ENCODE measurements at places on chromosomes 11 and 22.

- DNase-seq, result no peak
Measured at GRCh38 chr11:20060647-20061205, 99.5 kb downstream of the DBX1 start.

DNA sequence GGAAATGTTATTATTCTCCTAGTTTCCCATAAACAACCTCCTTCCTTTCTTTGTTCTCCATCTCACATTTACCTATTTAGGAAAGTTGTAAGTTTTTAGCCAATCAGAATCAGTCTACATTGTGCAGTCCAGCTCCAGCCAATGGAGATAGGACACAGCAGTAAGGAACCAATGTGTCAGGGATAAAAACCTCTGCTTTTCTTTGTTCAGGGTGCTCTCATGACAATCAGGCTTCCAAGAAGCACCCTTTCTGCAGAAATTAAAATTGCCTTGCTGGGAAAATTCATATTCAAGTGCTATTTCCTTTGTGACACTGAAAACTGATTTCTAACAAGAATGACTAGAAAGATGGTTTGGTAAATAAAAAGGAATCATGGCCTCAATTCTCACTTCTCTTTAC is 14.6 kb downstream of the SCGB2A1 start:
- DNase-seq, result no peak

DNA sequence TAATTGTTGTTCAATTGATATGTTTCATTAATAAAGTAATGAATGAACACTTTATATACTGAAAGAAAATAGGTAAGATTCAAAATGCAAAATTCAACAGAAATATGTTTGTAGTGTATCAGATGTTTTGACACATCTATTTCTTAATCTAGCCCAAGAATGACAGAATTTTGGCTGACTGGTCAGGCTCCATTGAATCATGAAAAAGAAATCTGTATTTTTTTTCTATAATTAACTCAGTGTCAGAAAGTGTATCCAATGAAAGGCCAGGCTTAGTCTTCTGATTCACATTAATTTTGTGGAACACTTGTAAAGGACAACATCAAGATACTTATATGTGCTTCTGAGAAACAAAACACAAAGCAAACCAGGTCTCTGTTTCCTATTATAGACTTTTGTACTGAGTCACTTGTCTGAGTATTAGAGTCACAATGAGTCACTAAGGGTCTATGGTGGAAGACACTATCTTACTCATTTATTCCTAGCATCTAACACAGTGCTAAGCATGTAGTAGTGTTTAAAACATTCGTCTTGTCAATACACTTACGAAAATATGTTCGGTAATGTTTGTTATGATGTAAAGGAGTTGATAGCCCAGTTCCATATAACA is 297.7 kb upstream of the CCDC90B start:
- peak; percentile 59 for DNase-seq

GRCh38 chr11:32388365-32388764 is 47.0 kb downstream of the WT1 start:
- no peak for DNase-seq

GRCh38 chr11:108912581-108912980 is 247.7 kb downstream of the DDX10 start:
- DNase-seq, result no peak

DNA sequence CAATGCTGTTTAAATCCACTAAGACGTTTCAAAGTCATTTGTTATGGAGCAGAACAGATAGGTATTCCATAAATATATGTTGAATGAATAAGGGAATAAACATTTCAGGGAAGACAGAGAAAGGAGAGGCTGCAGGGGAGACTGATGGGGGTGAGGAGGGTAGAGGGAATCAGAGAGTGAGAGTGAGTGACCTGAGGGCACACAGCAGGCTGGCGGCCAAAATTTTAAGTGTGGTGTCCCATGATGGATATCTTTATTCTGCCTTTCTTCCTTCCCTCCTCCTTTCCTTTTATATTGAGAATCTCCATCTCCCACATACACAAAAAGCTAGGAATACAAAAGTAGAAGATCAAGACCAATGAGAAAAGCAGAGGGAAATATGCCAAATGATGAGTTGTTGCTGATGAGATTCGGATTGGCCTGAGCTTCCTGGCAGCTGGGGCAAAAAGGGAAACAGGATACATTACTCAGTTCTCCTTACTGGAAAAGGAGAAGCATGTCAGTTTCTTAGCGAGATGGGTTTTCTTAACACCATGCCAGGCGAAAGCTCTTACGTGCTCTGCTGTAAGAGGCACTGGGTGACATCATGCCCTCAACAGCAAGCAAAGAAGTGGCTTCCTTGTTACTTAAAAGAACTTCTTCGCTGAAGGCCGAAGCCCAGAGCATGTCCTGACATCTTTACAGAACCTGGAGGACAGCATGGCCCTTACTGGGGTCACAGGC is 11.2 kb upstream of the CYTH4 start:
- DNase-seq, result no peak

DNA sequence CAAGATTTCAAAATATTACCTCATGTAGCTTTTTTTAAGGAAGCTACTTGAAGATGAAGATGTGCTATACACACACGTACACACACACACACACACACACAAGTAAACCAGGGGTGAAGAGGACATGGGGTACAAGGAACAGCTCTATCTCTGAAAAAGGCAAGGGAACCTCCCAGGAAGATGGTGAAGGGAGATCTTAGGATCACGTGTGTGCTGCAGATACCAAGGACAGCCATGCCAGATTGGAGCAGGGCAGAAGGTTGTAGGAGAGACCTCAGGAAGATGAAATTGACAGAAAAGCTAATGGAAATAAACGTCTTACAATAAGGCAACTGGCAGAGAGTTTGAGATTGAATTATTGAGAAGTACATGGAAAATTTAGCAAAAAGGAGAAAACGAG is 19.7 kb downstream of the RAB39A start:
- DNase-seq, result no peak

DNA sequence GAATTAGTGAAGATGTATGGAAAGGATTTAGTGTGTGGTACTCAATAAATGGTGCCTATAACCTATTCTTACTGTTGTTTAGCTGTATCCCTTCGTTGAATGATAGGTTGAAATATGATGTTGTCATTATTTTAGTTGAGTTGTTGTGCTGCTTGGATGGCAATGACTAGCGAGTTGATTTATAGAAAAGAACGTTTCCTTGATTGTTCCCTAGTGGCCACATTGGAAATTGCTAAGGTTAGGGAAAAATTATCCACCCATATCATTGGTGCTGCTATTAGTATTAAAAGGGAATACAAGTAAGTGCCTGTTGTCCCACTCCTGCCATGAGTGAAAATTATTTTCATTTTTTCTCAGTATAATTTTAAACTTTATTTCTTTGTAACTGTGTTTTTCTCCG is 14.5 kb downstream of the EMSY start:
- no peak for DNase-seq

- no peak for DNase-seq
Measured at GRCh38 chr11:10991393-10991792, 133.5 kb upstream of the ZBED5 start.

DNA sequence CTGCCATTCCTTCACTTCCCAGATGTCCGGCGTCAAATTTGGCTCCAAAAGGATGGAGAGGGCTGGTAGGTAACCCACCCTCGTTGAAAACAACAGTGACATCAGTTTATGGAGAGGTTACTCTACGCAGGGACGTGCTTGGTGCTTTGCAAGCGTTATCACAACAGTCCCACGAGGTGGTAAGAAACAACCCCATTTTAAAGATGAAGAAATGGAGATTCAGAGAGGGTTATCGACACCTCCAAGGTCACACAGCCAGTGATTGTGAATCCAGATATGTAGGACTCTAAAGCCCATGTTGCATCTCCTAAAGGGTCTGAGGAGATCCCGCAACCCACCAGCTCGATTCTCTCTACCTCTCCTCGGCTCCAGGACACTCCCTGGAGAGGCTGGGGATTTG is 773 bp downstream of the MIAT start:
- DNase-seq, result no peak

- DNase-seq, result no peak
Measured at GRCh38 chr11:60195923-60196368, 13.1 kb upstream of the MS4A6A start.

DNA sequence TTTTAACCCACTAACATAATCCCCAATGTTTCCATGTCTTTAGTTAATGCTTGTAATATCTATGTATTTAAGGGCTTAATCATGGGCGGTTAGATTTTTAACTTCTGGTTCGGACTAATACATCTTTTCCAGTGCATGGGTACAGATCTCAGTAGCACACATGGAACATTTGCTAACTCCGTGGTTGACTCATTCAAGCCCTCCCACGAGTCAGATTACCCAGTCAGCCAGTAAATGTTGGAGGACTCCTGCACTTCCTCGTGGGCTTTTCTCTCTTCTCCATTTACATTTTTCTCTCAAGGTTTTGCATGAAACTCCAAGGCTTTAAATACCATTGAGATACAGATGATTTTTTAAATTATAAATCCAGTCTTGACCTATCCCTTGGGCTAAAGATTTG is 313.9 kb downstream of the ST3GAL4 start:
- DNase-seq, result no peak

GRCh38 chr22:21876486-21877176 is 9.2 kb upstream of the MAPK1 start:
- DNase-seq, result peak; percentile 48

Data from HS-5 (cell line).